Astrocyte (in vitro differentiated cells and primary cell): ENCODE measurements at places on chromosomes 7 and 10. TPM values are rescaled to one million over a fixed set of nuclear protein-coding genes. Genes with fewer than 3 reads are reported as not detected.

DNA sequence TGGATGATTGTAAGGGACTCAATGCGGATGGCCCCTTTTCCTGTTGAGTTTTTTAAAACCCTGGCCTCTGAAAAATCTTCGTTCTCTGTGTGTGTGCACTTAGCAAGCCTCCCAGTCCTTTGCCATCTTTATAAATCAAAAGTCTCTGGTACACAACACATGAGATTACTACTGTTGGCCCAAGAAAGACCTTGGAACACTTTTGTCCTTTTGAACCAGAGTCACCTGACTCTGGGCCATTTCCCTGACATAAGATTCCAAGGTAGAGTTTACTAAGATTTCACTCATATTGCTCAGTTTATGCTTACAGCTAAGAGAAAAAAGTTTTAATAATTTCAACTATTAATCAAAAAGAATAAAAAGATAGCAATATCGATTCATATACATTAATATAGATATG, 64.7 kb upstream of the IFRD1 start:
- no peak overlapping the region for H3K27ac ChIP-seq
- H3K36me3 ChIP-seq = no peaks in the 10 kb centered on the region
- H3K4me3 ChIP-seq = no peak overlapping the region
- DNase-seq = no peak
- no peaks in the 10 kb centered on the region for H3K4me1 ChIP-seq
- H3K27me3 ChIP-seq = peaks cover 4% of the 10 kb centered on the region

DNA sequence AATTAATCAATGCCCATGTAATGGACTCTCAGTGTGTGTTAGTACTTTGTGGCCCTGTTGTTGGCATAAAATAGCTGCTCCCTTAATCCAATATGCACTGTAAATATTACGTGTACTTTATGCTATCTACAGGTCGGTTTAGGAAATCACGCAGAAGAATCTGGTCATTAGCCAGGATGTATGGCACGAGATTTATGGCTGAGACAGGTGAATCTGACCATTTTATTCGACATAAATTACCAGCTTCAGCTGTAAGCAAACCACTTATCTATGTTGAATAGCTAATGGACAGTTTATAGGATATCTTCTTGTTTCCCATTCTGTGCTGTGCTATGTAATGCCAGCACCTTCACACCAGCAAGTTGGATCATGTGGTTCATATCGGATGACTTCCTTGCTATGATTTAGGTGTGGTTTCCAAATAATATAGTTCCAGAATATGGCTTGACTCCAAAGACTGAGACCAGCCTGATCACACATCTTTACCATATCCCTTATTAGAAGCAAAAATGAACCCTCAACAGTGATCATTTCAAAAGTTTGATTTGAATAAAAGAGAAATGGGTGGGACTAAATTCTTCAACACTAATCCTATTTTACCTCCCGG, 301.4 kb downstream of the AHR start:
- H3K27me3 ChIP-seq = no peaks in the 10 kb centered on the region
- no peak overlapping the region for H3K4me3 ChIP-seq
- no peak for DNase-seq
- peaks cover 12% of the 10 kb centered on the region for H3K4me1 ChIP-seq

- H3K27me3 ChIP-seq = no peaks in the 10 kb centered on the region
- no peak overlapping the region for H3K27ac ChIP-seq
- no peak for DNase-seq
Measured at GRCh38 chr7:30549931-30550493, 44.7 kb upstream of the GARS1 start.

The CALCR gene
- 5.4 and 5.7 TPM in 2 replicates for total RNA-seq

DNA sequence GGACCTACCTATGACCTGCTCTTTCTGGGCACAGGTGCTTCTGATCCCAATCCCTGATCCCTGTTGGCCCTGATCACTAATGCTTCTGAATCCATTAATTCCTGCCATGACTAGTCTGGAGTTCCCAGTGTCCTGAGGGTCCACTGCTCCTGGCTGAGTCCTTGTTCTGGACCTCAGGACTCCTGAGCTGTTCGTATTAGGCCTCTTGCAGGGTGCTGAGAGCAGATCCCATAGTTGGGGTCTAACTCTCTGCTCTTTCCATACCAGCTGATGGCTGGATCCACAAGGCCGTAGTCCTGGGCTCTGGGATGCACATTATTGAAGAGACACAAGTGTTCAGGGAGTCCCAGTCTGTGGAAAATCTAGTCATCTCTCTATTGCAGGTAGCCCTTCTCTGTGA, 7.0 kb downstream of the MRPL43 start:
- H3K4me3 ChIP-seq = no peak overlapping the region
- no peak for DNase-seq
- H3K27ac ChIP-seq = no peak overlapping the region
- no peaks in the 10 kb centered on the region for H3K27me3 ChIP-seq
- no peaks in the 10 kb centered on the region for H3K4me1 ChIP-seq

DNA sequence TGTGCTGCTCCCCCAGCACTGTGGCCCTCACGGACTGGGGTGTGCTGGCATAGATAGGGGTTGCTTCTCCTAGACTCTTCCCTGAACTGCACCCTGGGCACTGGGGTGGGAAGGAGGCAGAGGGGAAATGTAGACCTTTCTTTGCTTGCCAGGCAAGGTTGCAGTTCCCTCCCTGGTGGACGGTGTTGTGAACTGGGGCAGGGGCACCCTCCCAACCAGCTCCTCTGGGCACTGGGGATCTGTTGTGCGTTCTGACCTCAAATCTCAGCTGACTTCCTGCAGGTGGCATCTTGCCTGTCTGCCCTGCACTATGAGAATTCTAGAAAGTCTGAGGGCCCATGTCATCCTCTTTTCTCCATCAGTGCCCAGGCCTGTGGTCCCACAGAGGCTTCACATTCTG, 53.9 kb downstream of the ARHGAP22 start:
- no peak overlapping the region for H3K4me3 ChIP-seq
- H3K36me3 ChIP-seq = peaks cover 25% of the 10 kb centered on the region
- no peaks in the 10 kb centered on the region for H3K4me1 ChIP-seq
- H3K27me3 ChIP-seq = no peaks in the 10 kb centered on the region
- H3K27ac ChIP-seq = no peak overlapping the region

- H3K4me1 ChIP-seq = no peaks in the 10 kb centered on the region
- no peak overlapping the region for H3K27ac ChIP-seq
- H3K27me3 ChIP-seq = no peaks in the 10 kb centered on the region
- no peak overlapping the region for H3K4me3 ChIP-seq
Measured at GRCh38 chr10:128481152-128481840, 355.1 kb upstream of the MKI67 start.

The IDI2 gene
- total RNA-seq = not detected in 2 replicates

The MLXIPL gene
- 0.41 TPM in 1 of 2 replicates, not detected in the other for total RNA-seq

- H3K27ac ChIP-seq = no peak overlapping the region
- no peaks in the 10 kb centered on the region for H3K27me3 ChIP-seq
- H3K36me3 ChIP-seq = no peaks in the 10 kb centered on the region
Measured at GRCh38 chr10:79090134-79090803, 21.5 kb downstream of the ZMIZ1 start.

The EBLN1 gene
- total RNA-seq = not detected in 2 replicates

- H3K36me3 ChIP-seq = no peaks in the 10 kb centered on the region
- peak overlapping the region; percentile 5 for H3K4me3 ChIP-seq
- peak; percentile 13 for DNase-seq
- H3K27me3 ChIP-seq = peaks cover 88% of the 10 kb centered on the region
- no peak overlapping the region for H3K27ac ChIP-seq
- peaks cover 6% of the 10 kb centered on the region for H3K4me1 ChIP-seq
Measured at GRCh38 chr10:26215935-26216584, 514 bp upstream of the GAD2 start.

- H3K36me3 ChIP-seq = no peaks in the 10 kb centered on the region
- H3K27ac ChIP-seq = no peak overlapping the region
- no peak overlapping the region for H3K4me3 ChIP-seq
- no peaks in the 10 kb centered on the region for H3K27me3 ChIP-seq
- peak; percentile 27 for DNase-seq
Measured at GRCh38 chr7:83077328-83077727, 85.4 kb downstream of the PCLO start.

DNA sequence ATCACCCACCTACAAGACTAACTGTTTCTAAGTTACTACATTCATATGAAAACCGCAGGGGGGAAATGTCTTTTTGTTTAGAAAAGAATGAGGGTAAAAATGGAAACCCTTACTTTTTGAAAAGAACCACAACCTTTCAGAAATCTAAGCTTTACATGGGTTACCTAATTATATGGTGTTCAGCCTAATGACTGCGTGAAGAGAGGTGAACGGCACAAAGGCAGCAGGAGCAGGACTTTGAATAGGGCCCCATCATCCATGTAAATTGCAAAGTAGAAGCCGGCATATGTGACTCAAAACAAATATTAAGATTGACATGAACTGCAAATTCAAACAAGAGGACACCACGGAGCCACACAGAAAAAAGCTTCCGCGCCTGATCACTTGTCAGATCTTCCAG, 25.1 kb downstream of the NEBL start:
- H3K27me3 ChIP-seq = no peaks in the 10 kb centered on the region
- no peak for DNase-seq
- H3K36me3 ChIP-seq = no peaks in the 10 kb centered on the region
- H3K4me1 ChIP-seq = no peaks in the 10 kb centered on the region

- peaks cover 9% of the 10 kb centered on the region for H3K4me1 ChIP-seq
- H3K27me3 ChIP-seq = no peaks in the 10 kb centered on the region
- no peak overlapping the region for H3K4me3 ChIP-seq
- no peaks in the 10 kb centered on the region for H3K36me3 ChIP-seq
- DNase-seq = peak; percentile 73
Measured at GRCh38 chr7:36683695-36684357, 40.5 kb downstream of the AOAH start.

The AFAP1L2 gene
- total RNA-seq = 26.6 and 28.1 TPM in 2 replicates

The TET1 gene
- 6.2 and 7.1 TPM in 2 replicates for total RNA-seq

DNA sequence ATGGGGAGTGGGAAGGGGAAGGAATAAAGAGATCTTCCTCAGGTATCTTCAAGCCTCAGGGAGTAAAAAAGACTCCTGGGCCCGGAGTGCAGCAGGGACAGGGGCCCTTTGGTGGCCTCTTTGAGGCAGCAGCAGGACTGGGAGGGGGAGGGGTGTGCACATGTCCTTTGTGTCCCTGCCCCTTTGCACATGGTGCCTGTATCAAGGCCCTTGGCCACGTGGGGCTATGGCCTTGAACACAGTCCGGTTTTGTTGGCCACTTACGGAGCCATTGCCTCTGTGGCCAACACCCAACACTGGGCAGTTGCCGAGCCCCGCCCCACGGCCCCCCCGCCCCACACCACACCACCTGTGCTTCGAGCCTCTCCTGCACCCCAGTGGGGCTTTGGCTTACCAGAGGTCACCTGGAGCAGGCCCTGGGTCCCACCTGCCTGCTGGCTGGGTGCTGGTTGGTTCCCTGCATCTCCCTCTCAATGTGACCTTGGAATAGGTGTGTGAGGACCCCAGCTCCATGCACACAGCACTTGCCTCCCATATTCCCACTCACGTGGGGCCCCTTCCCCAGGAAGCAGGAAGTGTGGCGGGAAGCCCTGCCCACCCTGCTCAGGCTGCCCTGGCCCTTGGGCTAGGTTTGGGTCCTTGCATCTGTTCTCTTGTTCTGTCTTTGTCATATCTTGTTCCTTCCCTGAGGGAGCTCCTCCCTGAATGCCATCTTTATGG, 5.4 kb downstream of the SAP25 start:
- no peaks in the 10 kb centered on the region for H3K36me3 ChIP-seq
- no peak overlapping the region for H3K27ac ChIP-seq
- DNase-seq = no peak
- H3K4me1 ChIP-seq = peaks cover 29% of the 10 kb centered on the region

GRCh38 chr10:121138112-121138860, 287.1 kb downstream of the WDR11 start:
- H3K36me3 ChIP-seq = no peaks in the 10 kb centered on the region
- H3K27me3 ChIP-seq = no peaks in the 10 kb centered on the region
- DNase-seq = no peak

DNA sequence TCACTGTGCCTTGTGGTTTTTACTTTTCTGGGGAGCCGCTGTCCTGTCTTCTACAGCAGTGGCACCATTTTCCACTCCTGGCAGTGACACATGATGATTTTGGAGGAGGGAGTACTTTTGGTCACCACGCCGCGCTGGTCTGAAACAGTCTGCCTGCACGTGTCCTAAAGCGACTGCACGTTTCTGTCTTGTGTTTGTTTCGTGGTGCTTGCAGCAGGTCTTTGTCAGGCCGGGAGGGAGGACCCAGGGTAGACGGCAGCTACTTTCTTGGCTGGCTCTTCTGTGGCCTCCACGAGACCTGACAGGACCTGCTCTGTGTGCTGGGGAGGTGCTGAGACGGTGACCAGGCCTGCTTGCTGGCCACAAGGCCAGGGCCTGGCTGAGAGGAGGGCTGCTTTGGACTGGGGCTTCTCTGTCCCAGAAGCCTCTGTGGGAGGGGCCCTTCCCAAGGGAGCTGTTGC, 82.0 kb downstream of the GLRX3 start:
- H3K27ac ChIP-seq = no peak overlapping the region
- H3K4me3 ChIP-seq = no peak overlapping the region
- DNase-seq = no peak
- H3K4me1 ChIP-seq = no peaks in the 10 kb centered on the region
- no peaks in the 10 kb centered on the region for H3K27me3 ChIP-seq
- H3K36me3 ChIP-seq = no peaks in the 10 kb centered on the region

- peak overlapping the region; percentile 85 for H3K27ac ChIP-seq
- peaks cover 11% of the 10 kb centered on the region for H3K27me3 ChIP-seq
- peak overlapping the region; percentile 89 for H3K4me3 ChIP-seq
- no peaks in the 10 kb centered on the region for H3K36me3 ChIP-seq
Measured at GRCh38 chr10:75399461-75400162, 2.0 kb downstream of the ZNF503 start.

GRCh38 chr10:70775679-70776454, 9.3 kb downstream of the TBATA start:
- DNase-seq = no peak
- no peaks in the 10 kb centered on the region for H3K27me3 ChIP-seq
- no peak overlapping the region for H3K27ac ChIP-seq
- H3K4me1 ChIP-seq = no peaks in the 10 kb centered on the region
- H3K36me3 ChIP-seq = no peaks in the 10 kb centered on the region

- H3K36me3 ChIP-seq = no peaks in the 10 kb centered on the region
- H3K4me1 ChIP-seq = no peaks in the 10 kb centered on the region
- H3K4me3 ChIP-seq = no peak overlapping the region
- no peaks in the 10 kb centered on the region for H3K27me3 ChIP-seq
- DNase-seq = no peak
Measured at GRCh38 chr10:129560361-129560760, 93.3 kb downstream of the MGMT start.

The SPACDR gene
- total RNA-seq = 2.5 and 2.6 TPM in 2 replicates

- no peaks in the 10 kb centered on the region for H3K27me3 ChIP-seq
- DNase-seq = no peak
- no peaks in the 10 kb centered on the region for H3K4me1 ChIP-seq
- no peak overlapping the region for H3K27ac ChIP-seq
Measured at GRCh38 chr10:49058463-49059255, 56.7 kb downstream of the VSTM4 start.

DNA sequence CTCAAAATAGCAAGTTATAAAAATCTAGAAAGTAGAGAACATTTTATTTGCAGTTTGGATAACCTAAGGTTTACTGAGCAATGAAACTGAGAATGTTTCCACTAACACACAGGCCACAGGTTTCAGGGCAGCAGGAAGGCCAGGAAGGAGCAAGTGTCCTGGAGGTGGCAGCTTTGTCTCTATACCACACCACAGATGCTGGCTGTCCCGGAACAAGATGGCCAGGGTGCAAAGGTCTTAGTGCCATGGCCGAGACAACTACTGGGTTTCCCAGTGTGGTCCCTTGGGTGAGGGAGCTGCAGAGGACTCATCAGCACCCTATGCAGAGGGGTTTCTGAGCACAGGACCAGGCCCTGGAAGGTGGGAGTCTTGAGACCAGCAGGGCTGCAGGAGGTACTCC, 92.0 kb downstream of the CTBP2 start:
- H3K4me3 ChIP-seq = no peak overlapping the region
- no peaks in the 10 kb centered on the region for H3K27me3 ChIP-seq
- no peaks in the 10 kb centered on the region for H3K36me3 ChIP-seq
- DNase-seq = no peak
- peaks cover 18% of the 10 kb centered on the region for H3K4me1 ChIP-seq
